Brain (organoid and tissue), 16 donors: ENCODE measurements at places on chromosomes 12 and 14. TPM values are rescaled to one million over a fixed set of nuclear protein-coding genes. Genes with fewer than 3 reads are reported as not detected.

NUP107 gene
- 20.6 TPM for polyA plus RNA-seq

RFLNA gene
- polyA plus RNA-seq = 1.5 TPM

GYS2 gene
- not detected for polyA plus RNA-seq

DNA sequence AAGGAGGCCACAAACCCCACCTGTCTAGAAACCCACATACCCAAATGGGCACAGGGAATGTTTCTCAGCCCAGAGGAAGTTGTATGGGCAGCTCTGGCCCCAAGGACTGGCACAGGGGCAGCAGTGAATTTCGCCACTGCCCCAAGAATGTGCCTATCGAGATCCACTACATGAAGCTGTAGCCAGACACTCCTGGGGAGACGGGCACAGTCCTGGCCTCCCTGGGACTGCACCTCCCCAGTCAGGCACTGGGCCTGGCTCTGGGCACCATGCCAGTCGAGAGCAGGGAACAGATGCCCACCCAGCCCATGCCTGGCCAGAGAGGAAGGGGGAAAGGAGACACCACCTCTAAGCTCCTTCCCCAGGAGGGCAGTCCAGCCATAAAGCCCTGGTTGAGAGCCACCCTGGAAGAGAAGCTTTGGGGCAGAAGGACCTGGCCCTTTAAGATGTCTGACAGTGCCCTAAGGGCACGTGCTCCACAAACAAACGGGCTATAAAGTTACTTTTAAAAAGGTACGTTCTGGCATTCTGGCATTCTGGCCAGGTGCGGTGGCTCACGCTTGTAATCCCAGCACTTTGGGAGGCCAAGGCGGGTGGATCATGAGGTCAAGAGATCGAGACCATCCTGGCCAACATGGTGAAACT is 8.4 kb downstream of the ADCY6 start:
- DNase-seq = no peak

AQP6 gene
- 1.4 TPM for polyA plus RNA-seq

DNA sequence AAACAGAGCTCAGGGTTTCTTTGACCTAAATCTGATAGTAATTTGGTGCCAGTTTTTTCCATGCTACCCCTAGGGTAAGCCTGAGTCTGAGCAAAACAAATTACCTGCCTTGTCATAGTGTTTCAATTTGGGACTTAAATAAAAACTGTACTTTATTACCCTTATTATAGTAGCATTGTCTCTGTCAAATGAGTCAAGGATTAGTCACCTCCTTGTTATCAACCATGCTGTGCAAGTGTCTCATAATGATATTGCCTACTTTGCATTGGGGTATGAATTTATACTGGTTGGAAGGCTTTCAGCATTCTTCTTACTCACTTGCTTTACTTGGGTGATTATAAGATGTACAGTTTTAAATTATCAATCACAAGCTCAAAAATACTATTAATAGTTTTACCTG is 380.0 kb downstream of the LRFN5 start:
- DNase-seq = no peak

FLRT2 gene
- polyA plus RNA-seq = 3.9 TPM

KRT77 gene
- not detected for polyA plus RNA-seq

- no peak for DNase-seq
Observed at GRCh38 chr12:127729381-127729780, 537.6 kb upstream of the TMEM132C start.
